ENCODE measurements at places on chromosomes 11 and 22. TPM values are rescaled to one million over a fixed set of nuclear protein-coding genes. Genes with fewer than 3 reads are reported as not detected.

ATG2A gene
- 10.9 TPM for total RNA-seq

CDC42EP2 gene
- total RNA-seq: 18.3 TPM

MUC5AC gene
- total RNA-seq: not detected

POU2AF3 gene
- not detected for total RNA-seq

All from regular cardiac myocyte (primary cell).